Chondrocyte (in vitro differentiated cells): ENCODE measurements at places on chromosomes 2 and 18. TPM values are rescaled to one million over a fixed set of nuclear protein-coding genes. Genes with fewer than 3 reads are reported as not detected.
A peak's percentile ranks its signal among the peaks of the same experiment; 100 is the strongest.

DNA sequence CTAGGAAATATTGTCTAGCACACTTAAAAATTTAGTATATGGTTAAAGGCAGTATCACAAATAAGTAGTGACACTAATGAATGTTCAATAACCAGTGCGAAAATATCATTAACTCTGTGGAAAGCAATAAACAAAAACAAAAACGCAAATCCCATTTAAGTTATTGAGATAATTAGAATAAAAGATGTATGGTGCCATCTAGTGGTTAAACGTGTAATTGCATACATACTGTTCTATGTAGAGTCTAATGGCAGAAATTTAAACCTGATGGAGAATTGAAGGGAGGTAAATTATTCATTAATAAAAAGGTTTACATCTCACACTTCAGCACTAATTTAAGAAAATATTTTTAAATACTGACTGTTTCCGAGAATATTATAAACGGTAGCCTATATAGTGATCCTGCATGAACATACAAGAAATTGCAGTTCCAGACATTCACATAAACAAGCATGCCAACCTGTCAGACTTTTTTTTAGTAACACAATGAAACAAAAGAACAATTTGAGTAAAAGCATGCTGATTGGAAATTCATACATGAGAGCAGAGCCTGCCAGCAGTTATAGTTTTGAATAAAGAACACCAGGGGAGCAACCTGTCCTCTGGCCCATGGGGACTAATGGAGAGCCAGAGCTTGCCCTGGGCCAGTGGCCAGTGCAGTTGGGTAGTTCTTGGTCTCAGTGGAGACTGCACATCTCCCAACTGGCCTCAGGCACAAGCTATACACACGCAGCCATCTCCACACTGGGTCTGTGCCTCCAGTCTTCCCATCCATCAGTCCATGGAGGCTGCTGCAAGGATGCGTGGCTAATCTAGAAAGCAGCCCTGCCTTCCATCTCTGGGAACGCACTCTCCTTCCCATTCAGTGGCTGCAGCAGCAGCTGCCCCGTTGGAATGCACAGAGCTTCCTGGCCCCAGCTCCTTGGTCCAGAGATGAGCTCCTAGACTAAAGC lies 28.0 kb downstream of the GCG start:
- no peak for DNase-seq
- no peaks in the 10 kb centered on the region for H3K36me3 ChIP-seq
- H3K27me3 ChIP-seq, result peaks cover 20% of the 10 kb centered on the region
- no peak overlapping the region for H3K4me3 ChIP-seq
- H3K27ac ChIP-seq, result no peak overlapping the region

DNA sequence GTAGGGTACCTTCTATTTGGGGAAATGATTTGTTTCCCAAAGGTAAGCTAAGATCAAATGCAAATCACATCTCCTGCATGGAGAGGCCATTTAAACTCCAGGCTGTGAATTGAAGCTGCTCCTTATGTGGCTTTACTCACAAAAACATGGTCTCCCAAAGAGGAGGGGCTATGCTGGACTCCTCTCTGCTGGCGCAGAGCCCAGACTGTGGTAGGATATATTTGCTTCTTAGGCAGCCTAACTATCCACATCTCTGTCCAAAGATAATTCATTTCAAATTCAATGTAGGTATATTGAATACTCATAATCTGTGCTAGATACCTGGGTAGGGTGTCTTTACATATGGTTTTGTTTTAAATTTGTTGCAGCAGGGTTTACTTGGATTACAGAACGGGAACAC lies 358.5 kb downstream of the ALK start:
- H3K4me3 ChIP-seq, result no peak overlapping the region
- no peaks in the 10 kb centered on the region for H3K36me3 ChIP-seq
- peaks cover 3% of the 10 kb centered on the region for H3K4me1 ChIP-seq
- no peak overlapping the region for H3K27ac ChIP-seq

DNA sequence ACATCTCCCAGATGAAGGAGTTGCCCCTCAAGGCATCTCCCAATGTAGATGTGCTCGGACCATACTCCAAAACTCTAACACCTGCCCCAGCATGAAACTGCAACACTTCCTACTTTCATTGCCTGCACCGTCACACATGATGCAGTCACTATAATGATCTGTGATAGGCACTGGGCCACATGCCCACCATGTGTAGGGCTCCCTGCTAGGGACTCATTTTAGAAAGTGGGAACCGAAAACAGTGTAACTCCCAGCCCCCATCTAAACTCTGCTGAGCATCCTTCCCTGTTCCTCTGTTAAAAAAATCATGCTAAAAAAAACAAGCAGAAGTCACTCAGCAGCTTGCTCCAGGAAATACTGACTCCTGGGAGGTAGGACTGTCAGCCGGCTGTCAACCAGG lies 496.1 kb upstream of the RAB6C start:
- no peak overlapping the region for H3K4me3 ChIP-seq
- DNase-seq, result no peak
- H3K36me3 ChIP-seq, result no peaks in the 10 kb centered on the region
- no peaks in the 10 kb centered on the region for H3K4me1 ChIP-seq
- H3K27me3 ChIP-seq, result peaks cover 7% of the 10 kb centered on the region
- H3K27ac ChIP-seq, result no peak overlapping the region

- H3K36me3 ChIP-seq, result no peaks in the 10 kb centered on the region
- H3K4me3 ChIP-seq, result no peak overlapping the region
- H3K4me1 ChIP-seq, result peaks cover 9% of the 10 kb centered on the region
- peaks cover 7% of the 10 kb centered on the region for H3K27me3 ChIP-seq
- DNase-seq, result peak; percentile 7
- no peak overlapping the region for H3K27ac ChIP-seq
Measured at GRCh38 chr2:85675866-85676548, 8.0 kb upstream of the SFTPB start.

GRCh38 chr2:190452433-190452832 lies 44.3 kb downstream of the MFSD6 start:
- no peaks in the 10 kb centered on the region for H3K36me3 ChIP-seq
- peaks cover 12% of the 10 kb centered on the region for H3K4me1 ChIP-seq
- H3K27ac ChIP-seq, result no peak overlapping the region

- no peak overlapping the region for H3K4me3 ChIP-seq
- H3K36me3 ChIP-seq, result no peaks in the 10 kb centered on the region
- no peak overlapping the region for H3K27ac ChIP-seq
- peaks cover 27% of the 10 kb centered on the region for H3K27me3 ChIP-seq
- peaks cover 4% of the 10 kb centered on the region for H3K4me1 ChIP-seq
Measured at GRCh38 chr2:199751492-199752120, 99.4 kb downstream of the FTCDNL1 start.

- peaks cover 82% of the 10 kb centered on the region for H3K4me1 ChIP-seq
Measured at GRCh38 chr2:191249156-191249813, 4.1 kb downstream of the MYO1B start.

DNA sequence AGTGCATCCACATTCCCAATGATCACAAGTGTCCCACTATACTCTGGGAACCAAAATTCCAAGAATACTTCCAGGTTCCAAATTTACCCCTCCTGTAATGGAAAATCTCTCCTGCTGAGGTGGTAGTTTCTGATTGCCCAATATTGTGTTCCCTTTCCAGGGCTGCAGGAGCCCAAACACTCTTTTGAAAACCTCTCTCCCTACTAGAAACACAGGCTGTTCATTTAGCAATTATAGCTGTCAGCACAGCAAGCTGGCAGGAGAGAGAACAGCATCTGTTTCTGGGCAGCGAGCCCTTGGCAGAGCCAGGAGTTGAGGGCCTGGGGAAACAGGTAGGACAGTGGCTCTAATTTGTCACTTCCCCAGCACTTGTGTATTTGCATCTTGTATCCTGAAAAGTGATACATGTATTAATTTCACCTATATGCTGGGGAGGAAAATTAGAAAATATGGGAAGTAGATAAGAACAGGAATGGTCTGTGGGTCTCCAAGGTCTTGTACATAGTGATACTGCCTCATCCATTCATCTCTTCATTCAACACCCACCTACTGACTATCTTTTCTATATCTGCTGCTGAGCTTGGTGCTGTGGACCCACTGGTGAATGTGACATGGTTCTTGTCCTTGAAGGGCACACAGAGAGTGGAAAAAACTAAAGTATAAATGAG lies 16.9 kb upstream of the PAIP2B start:
- no peak for DNase-seq
- H3K36me3 ChIP-seq, result no peaks in the 10 kb centered on the region

DNA sequence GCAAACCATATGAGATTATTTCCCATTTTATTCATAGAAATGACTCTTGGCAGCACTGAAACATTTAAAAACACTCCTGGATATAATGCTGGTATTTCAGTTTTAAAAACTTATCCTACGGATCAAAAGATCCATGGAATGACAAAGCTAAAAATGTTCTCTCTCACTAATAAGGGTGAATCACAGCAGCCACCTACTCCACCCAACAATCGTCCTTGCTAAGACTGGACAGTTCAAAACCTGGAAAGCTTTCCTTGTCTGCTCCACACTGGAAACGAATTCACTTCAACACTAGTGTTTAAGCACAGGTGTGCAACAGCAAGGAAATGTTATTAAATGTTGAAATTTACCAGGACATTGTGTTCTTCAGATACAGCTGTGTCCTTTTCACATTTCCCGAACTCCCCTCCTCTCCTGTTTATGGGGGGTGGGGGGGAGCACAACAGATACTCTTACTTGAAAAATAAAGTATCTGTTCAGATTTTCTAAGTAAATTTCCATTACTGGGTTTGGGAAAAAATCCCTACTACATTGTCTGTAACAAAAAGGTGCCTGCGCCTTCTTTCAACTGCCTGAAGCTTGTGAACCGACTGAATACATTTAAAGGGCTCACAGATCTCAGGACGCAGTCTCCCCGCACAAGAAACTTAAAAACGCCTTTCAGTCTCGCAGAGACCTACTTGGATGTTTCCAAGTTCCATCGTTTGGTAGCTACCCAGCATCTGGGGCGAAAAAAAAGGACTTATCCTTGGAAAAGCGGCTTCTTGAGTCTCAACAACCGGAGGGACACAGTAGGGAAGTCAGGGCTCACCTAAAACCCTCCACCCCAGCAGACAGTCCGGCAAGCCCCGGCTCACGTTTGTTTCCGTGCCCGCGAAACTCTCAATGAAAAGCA lies 1.3 kb downstream of the YWHAQ start:
- H3K27me3 ChIP-seq, result no peaks in the 10 kb centered on the region
- peaks cover 63% of the 10 kb centered on the region for H3K4me1 ChIP-seq
- H3K4me3 ChIP-seq, result peak overlapping the region; percentile 94
- DNase-seq, result no peak
- H3K27ac ChIP-seq, result peak overlapping the region; percentile 96
- H3K36me3 ChIP-seq, result peaks cover 15% of the 10 kb centered on the region

GRCh38 chr2:214706986-214707385 lies 102.5 kb downstream of the BARD1 start:
- H3K27ac ChIP-seq, result no peak overlapping the region
- no peak overlapping the region for H3K4me3 ChIP-seq
- H3K36me3 ChIP-seq, result peaks cover 7% of the 10 kb centered on the region
- no peak for DNase-seq
- no peaks in the 10 kb centered on the region for H3K27me3 ChIP-seq

- peaks cover 20% of the 10 kb centered on the region for H3K4me1 ChIP-seq
- H3K27me3 ChIP-seq, result peaks cover 59% of the 10 kb centered on the region
- peaks cover 4% of the 10 kb centered on the region for H3K36me3 ChIP-seq
- peak; percentile 82 for DNase-seq
- peak overlapping the region; percentile 68 for H3K4me3 ChIP-seq
Measured at GRCh38 chr18:31041271-31042083, 1.1 kb downstream of the DSC3 start.

DNA sequence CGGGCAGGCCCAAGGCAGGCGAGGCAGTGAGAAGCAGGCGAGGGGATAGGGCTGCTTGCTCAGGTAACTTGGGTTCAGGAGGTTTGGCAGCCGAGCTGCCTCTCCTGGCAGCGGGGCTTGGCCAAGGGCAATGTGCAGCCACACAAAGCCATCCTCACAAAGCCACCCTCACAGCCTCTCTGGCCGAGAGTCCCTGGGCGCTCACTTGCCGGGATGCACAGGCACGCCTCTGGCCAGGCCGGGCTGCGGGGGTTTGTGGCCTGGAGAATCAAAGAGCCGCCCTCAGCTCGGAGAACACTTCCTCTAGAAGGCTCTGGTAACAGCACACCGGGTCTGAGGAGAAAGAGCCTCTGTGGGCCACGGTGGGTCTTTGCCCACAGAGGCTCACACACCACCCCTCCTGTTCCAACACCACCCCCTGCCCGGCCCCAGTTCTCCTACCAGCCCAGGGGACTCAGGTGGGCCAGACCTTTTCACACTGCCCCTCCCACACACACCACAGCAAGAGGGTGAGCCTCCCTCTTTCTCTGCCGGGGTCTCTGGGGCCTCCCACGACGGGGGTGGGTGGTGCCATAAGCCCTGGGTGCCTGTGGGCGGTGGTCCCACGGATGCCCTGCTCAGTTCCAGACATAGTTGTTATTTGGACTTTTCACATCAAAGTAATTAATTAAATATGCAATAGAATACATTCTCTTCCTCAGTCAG lies 186.9 kb downstream of the ZFP36L2 start:
- DNase-seq, result peak; percentile 73
- H3K4me1 ChIP-seq, result peaks cover 64% of the 10 kb centered on the region
- no peaks in the 10 kb centered on the region for H3K27me3 ChIP-seq
- H3K27ac ChIP-seq, result no peak overlapping the region
- no peak overlapping the region for H3K4me3 ChIP-seq
- no peaks in the 10 kb centered on the region for H3K36me3 ChIP-seq

- no peak overlapping the region for H3K27ac ChIP-seq
- DNase-seq, result no peak
- no peaks in the 10 kb centered on the region for H3K36me3 ChIP-seq
- peaks cover 8% of the 10 kb centered on the region for H3K4me1 ChIP-seq
- H3K27me3 ChIP-seq, result no peaks in the 10 kb centered on the region
Measured at GRCh38 chr18:68150961-68151360, 563.9 kb downstream of the TMX3 start.

DNA sequence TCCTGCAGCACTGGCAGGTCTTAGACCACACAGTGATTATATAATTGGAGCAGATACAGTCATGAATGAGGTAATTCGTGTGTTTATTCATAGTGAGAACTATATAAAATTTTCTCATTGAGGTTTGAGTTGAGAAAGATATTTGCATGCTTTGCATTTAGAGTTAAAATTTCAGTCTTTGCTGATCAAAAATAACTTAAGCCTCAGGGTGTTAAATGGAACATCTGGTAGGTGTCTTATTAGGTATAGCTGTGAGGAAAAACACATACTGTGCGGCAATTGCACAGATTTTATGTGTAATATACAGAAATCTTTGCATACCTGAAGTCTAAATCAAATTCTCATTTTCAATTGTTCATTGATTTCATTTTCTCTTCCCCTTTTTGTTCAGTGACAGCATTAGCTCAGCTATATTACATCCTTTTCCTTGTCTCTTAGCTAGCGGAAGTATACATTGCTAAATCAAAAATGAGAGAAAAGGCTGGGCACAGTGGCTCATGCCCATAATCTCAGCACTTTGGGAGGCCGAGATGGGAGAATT lies 21.2 kb downstream of the GORASP2 start:
- no peaks in the 10 kb centered on the region for H3K27me3 ChIP-seq
- peaks cover 15% of the 10 kb centered on the region for H3K4me1 ChIP-seq
- H3K4me3 ChIP-seq, result no peak overlapping the region
- no peak for DNase-seq
- H3K36me3 ChIP-seq, result peaks cover 39% of the 10 kb centered on the region
- H3K27ac ChIP-seq, result no peak overlapping the region

The ACMSD gene
- total RNA-seq, result not detected in 3 replicates

The NTSR2 gene
- total RNA-seq, result not detected in 3 replicates

The OSBPL6 gene
- 6.5 to 10.5 TPM (median 10.3 TPM) in 3 replicates for total RNA-seq

The IL36A gene
- total RNA-seq, result not detected in 3 replicates

The LIMS2 gene
- 75.3 to 173 TPM (median 171 TPM) in 3 replicates for total RNA-seq

The VIT gene
- total RNA-seq, result 0.15 to 2.6 TPM in 2 of 3 replicates, not detected in the other

The KCNS3 gene
- total RNA-seq, result 0.37 to 0.41 TPM in 2 of 3 replicates, not detected in the other

The CPO gene
- 0.34 TPM in 1 of 3 replicates, not detected in the others for total RNA-seq
